ENCODE measurements at places on chromosomes 2 and 18. TPM values are rescaled to one million over a fixed set of nuclear protein-coding genes. Genes with fewer than 3 reads are reported as not detected.
A peak's percentile ranks its signal among the peaks of the same experiment; 100 is the strongest.

Gene CDK15
- 2.9 TPM for polyA plus RNA-seq

- no peak overlapping the region for H3K4me3 ChIP-seq
- no peak for DNase-seq
- H3K27ac ChIP-seq = no peak overlapping the region
- H3K27me3 ChIP-seq = no peaks in the 10 kb centered on the region
- peaks cover 12% of the 10 kb centered on the region for H3K4me1 ChIP-seq
Measured at GRCh38 chr2:99670768-99671734, 181.2 kb upstream of the REV1 start.

Gene CABYR
- not detected for polyA plus RNA-seq

DNA sequence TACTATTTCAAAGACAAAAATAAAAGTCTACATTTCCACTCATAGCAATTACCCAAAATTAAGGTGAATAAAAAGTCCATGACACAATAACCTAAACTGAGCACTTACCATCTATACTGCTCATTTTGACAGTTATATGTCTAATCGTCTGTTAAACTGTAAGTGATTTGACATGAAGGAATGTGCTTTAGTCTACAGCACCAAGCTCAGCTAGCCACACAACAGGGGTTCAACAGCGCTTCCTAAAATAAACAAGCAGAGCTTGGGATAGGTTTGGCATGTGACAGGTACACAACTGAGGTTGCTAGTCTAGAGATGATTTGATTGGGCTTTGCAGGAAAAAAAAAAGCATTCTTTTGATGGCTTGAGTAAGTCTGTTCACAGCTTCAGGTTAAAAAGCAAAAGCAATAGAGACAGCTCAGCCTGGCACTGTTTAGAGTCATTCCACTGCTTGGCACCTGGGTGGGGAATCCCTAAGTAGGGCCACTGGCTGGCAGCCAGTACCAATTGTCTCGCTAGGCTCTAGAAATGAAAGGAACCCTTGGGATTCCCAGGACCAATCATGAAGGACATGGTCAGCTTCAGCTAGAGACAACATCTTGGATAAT lies 78.6 kb downstream of the BARD1 start:
- H3K27ac ChIP-seq = no peak overlapping the region
- H3K36me3 ChIP-seq = peaks cover 31% of the 10 kb centered on the region
- DNase-seq = no peak
- H3K27me3 ChIP-seq = no peaks in the 10 kb centered on the region
- H3K4me3 ChIP-seq = no peak overlapping the region
- no peaks in the 10 kb centered on the region for H3K4me1 ChIP-seq

GRCh38 chr2:233082931-233083755 lies 23.0 kb downstream of the INPP5D start:
- H3K4me3 ChIP-seq = no peak overlapping the region
- no peaks in the 10 kb centered on the region for H3K27me3 ChIP-seq
- peak overlapping the region; percentile 74 for H3K27ac ChIP-seq
- no peaks in the 10 kb centered on the region for H3K36me3 ChIP-seq

Gene TAF4B
- polyA plus RNA-seq = 3.2 TPM

Gene MC4R
- not detected for polyA plus RNA-seq

Gene PECR
- 4.9 TPM for polyA plus RNA-seq
